ENCODE measurements at places on chromosomes 16 and 17.

DNA sequence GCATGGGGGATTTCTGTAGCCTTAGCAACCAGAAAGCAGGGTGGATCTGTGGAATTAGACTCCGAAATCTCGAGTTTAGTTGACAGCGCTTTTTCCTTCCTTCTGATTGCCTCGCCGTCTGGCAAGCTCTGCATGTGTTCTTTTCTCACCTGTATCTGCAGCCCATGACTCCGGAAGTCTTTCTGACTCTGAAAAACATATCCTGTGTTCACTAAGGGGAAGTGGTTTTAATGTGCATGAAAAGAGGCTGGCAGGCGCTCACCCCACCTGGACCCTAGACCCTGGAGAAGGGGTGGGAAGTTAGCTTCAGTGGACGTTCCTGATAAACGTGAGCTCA lies 158.5 kb downstream of the RPTOR start:
- no peaks in the 10 kb centered on the region for H3K27me3 ChIP-seq
- peak overlapping the region; percentile 94 for H3K27ac ChIP-seq
- H3K4me1 ChIP-seq = peaks cover 72% of the 10 kb centered on the region
- peak overlapping the region; percentile 48 for H3K4me3 ChIP-seq
- peak; percentile 64 for DNase-seq

DNA sequence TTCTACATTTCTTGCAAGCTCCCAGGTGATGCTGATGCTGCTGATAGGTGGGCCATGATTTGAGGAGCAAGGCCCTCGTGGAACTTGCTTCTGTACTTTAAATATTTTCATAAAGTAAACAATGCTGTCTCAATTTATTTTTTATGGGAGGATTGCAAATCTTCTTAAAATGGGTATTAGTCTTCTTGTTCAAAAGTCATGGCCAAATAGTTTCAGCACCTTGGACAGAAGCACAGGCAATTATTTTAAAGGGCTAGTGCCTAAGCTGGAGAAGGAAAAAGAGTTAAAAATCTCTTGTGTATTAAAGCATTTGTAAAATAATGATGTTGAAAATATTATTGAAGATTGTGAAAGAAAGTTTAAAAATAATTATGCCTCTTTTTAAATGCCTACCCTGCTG lies 50.5 kb downstream of the GPR139 start:
- no peaks in the 10 kb centered on the region for H3K4me1 ChIP-seq
- no peak overlapping the region for H3K27ac ChIP-seq
- no peaks in the 10 kb centered on the region for H3K36me3 ChIP-seq
- DNase-seq = no peak
- H3K27me3 ChIP-seq = no peaks in the 10 kb centered on the region

- peaks cover 27% of the 10 kb centered on the region for H3K4me1 ChIP-seq
- H3K27ac ChIP-seq = no peak overlapping the region
- no peak for DNase-seq
- no peak overlapping the region for H3K4me3 ChIP-seq
- peaks cover 23% of the 10 kb centered on the region for H3K36me3 ChIP-seq
- no peaks in the 10 kb centered on the region for H3K27me3 ChIP-seq
These were observed 15.3 kb upstream of the HEXD start for GRCh38 chr17:82402865-82403264.

GRCh38 chr17:13202835-13203234 lies 185.0 kb upstream of the ELAC2 start:
- no peaks in the 10 kb centered on the region for H3K4me1 ChIP-seq
- H3K36me3 ChIP-seq = no peaks in the 10 kb centered on the region
- H3K4me3 ChIP-seq = no peak overlapping the region
- no peaks in the 10 kb centered on the region for H3K27me3 ChIP-seq
- no peak overlapping the region for H3K27ac ChIP-seq

GRCh38 chr17:14950216-14950615 lies 314.9 kb downstream of the PMP22 start:
- no peak for DNase-seq
- H3K27ac ChIP-seq = no peak overlapping the region
- H3K27me3 ChIP-seq = no peaks in the 10 kb centered on the region
- H3K4me1 ChIP-seq = no peaks in the 10 kb centered on the region
- no peak overlapping the region for H3K4me3 ChIP-seq
- H3K36me3 ChIP-seq = no peaks in the 10 kb centered on the region

- peaks cover 3% of the 10 kb centered on the region for H3K4me1 ChIP-seq
- peaks cover 9% of the 10 kb centered on the region for H3K27me3 ChIP-seq
- DNase-seq = no peak
- H3K4me3 ChIP-seq = no peak overlapping the region
These were observed 232.0 kb upstream of the GSE1 start for GRCh38 chr16:85380905-85381737.

- H3K4me1 ChIP-seq = peaks cover 28% of the 10 kb centered on the region
- no peak for DNase-seq
- H3K36me3 ChIP-seq = peaks cover 25% of the 10 kb centered on the region
- no peaks in the 10 kb centered on the region for H3K27me3 ChIP-seq
These were observed 567 bp downstream of the ENO3 start for GRCh38 chr17:4951486-4951885.

- no peaks in the 10 kb centered on the region for H3K36me3 ChIP-seq
- no peaks in the 10 kb centered on the region for H3K27me3 ChIP-seq
- no peak overlapping the region for H3K4me3 ChIP-seq
- DNase-seq = no peak
These were observed 99.5 kb downstream of the MYO1D start for GRCh38 chr17:32777436-32777835.

DNA sequence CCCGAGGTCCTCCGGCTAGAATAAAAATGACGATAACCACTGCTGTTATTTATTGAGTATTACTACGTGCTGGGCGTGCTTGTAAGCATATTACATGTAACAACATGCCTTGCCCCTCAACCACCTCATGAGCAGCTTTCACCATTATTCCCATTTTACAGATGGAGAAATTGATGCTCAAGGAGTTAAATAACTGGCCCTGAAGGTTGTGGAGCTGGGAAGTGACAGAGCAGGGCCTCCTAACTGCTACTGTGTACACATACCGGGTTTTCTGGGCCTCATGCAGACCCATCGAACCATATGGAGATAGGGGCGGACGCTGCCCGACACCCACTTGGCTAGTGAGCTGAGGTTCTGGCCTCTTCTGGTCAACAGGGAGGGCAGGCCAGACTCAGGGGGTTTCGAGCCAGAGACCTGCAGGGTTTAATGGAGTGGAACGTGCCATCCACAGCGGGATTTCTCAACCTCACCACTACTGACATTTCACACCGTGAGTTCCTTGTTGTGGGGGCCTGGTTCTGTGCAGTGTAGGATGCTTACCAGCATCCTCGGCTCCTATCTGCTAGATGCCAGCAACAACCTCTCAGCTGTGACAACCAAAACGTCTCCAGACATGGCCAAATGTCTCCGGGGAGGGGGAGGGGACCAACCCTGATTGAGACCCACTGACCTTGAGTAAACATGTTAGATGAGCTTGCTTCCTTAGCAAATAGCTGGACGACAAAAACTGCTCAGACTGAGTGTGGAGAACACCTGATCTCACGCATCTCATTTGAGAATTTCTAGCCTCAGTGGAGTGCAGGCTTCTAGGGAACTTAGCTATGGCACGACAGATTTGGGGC lies 432.0 kb downstream of the SLC39A11 start:
- no peaks in the 10 kb centered on the region for H3K4me1 ChIP-seq
- H3K36me3 ChIP-seq = no peaks in the 10 kb centered on the region
- no peaks in the 10 kb centered on the region for H3K27me3 ChIP-seq
- H3K4me3 ChIP-seq = no peak overlapping the region

DNA sequence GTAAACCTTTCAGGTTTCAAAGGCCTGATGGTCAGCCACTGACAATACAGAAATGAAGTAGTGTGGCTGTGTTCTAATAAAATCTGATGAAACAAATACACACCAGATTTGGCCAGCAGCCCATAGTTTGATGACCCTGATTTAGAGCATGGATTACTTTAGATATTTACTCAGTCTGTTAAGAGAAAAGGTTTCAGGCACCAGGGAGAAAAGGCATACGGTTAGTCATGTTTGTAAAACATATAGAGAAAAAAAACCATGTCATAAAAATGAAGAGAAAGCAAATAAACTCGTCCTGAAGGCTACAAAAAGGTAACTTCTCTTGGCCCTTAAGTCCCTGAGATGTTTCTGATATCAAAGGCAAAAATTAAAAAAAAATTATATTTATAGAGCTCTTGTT lies 112.1 kb downstream of the ADAMTS18 start:
- no peak overlapping the region for H3K27ac ChIP-seq
- H3K27me3 ChIP-seq = no peaks in the 10 kb centered on the region
- no peaks in the 10 kb centered on the region for H3K36me3 ChIP-seq
- no peak overlapping the region for H3K4me3 ChIP-seq
- H3K4me1 ChIP-seq = no peaks in the 10 kb centered on the region

GRCh38 chr16:52535076-52535475 lies 11.9 kb downstream of the TOX3 start:
- no peaks in the 10 kb centered on the region for H3K27me3 ChIP-seq
- no peaks in the 10 kb centered on the region for H3K4me1 ChIP-seq
- H3K27ac ChIP-seq = no peak overlapping the region
- H3K36me3 ChIP-seq = no peaks in the 10 kb centered on the region
- H3K4me3 ChIP-seq = no peak overlapping the region

- H3K36me3 ChIP-seq = peaks cover 66% of the 10 kb centered on the region
- DNase-seq = no peak
- peak overlapping the region; percentile 87 for H3K4me3 ChIP-seq
- no peaks in the 10 kb centered on the region for H3K27me3 ChIP-seq
- H3K4me1 ChIP-seq = peaks cover 95% of the 10 kb centered on the region
These were observed 295.3 kb downstream of the SEC14L1 start for GRCh38 chr17:77436058-77436442.

DNA sequence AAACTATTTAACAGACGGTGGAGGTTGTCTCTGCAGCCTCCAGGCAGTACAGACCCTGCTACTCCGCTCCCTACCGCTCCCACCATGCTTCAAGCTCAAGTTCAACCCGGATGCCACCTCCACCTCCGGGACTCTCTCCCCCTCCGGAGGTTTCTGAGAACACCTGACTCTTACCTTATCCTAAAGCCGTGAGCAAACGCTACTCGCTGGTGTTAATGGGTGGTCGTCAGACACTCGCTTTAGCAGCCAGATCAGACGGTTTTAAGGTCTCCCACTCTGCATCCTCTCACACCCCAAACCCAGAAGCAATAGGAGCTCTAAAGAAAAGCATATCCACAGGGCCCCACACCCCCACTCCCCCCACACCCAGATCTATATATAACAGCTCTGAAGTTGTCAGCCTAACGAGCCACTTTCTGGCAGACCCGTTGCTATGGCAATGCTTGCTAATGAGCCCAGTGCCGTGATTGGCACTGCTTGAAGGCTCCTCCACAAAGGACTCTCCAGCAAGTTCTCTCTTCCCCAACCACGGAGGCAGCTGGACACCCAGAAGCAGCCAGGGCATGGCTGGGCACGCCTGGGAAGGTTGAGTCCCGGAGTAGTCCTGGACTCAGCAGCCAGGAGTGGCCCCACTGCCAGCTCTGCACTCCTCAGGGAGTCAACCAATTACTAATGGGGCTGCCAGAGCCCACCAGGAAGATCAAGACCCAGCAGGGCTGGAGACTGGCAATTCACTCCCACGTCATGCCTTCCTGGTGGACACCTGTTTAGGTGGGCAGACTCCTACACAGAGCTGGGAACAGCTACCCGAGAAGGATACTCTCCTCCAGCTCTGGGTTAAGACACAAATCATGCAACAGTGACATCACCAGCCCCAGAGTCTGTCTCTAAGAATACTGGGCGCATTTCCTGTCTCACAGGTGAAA lies 121.2 kb upstream of the RCVRN start:
- H3K36me3 ChIP-seq = no peaks in the 10 kb centered on the region
- DNase-seq = no peak
- no peaks in the 10 kb centered on the region for H3K4me1 ChIP-seq
- H3K27me3 ChIP-seq = no peaks in the 10 kb centered on the region

DNA sequence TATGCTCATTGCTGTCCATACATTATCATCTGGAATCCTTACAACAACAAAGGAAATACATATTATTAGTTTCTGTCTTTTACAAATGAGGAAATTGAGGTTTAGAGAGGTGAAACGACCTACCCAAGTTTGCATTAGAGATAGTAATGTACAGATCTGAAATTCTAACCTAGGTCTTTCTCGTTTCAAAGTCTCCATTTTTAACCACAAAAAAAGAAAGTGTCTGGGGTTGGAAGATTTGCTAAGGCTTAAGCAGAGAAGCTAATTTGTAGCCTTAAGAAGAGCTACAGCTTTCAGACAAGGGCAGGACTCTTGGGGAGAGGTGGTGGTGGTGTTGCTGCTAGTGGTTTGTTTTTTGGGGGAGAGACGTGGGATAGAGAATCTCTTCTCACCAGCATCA lies 19.2 kb downstream of the CIITA start:
- no peak for DNase-seq
- H3K4me1 ChIP-seq = no peaks in the 10 kb centered on the region
- no peaks in the 10 kb centered on the region for H3K27me3 ChIP-seq
- peaks cover 30% of the 10 kb centered on the region for H3K36me3 ChIP-seq
- H3K4me3 ChIP-seq = no peak overlapping the region

- H3K27ac ChIP-seq = no peak overlapping the region
- no peaks in the 10 kb centered on the region for H3K27me3 ChIP-seq
- no peaks in the 10 kb centered on the region for H3K4me1 ChIP-seq
- DNase-seq = no peak
These were observed 48.9 kb downstream of the GTF3C1 start for GRCh38 chr16:27500801-27501200.

GRCh38 chr16:31708348-31708747 lies 165.3 kb upstream of the ZNF267 start:
- peaks cover 62% of the 10 kb centered on the region for H3K36me3 ChIP-seq
- peaks cover 40% of the 10 kb centered on the region for H3K4me1 ChIP-seq
- H3K27me3 ChIP-seq = no peaks in the 10 kb centered on the region
- H3K4me3 ChIP-seq = no peak overlapping the region
- DNase-seq = no peak

DNA sequence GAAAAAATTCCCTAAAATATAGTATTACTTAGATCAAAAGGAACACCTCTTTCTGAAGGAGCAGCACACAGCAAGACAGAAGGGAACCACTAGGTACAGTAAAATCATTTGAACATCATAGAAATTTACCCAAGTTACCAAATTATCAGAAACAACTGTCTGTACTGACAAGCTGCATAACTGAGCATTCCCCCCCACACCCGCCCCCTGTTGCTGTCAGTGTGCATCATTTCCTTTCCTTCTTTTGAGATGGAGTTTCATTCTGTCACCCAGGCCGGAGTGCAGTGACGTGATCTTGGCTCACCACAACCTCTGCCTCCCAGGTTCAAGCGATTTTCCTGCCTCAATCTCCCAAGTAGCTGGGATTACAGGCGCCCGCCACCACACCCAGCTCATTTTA lies 120.7 kb downstream of the TRIM37 start:
- no peaks in the 10 kb centered on the region for H3K36me3 ChIP-seq
- H3K4me3 ChIP-seq = no peak overlapping the region
- no peak overlapping the region for H3K27ac ChIP-seq
- H3K4me1 ChIP-seq = no peaks in the 10 kb centered on the region
- no peaks in the 10 kb centered on the region for H3K27me3 ChIP-seq

GRCh38 chr17:17305281-17305801 lies 2.2 kb downstream of the NT5M start:
- H3K27ac ChIP-seq = peak overlapping the region; percentile 89
- peak overlapping the region; percentile 93 for H3K4me3 ChIP-seq
- peak; percentile 85 for DNase-seq
- H3K36me3 ChIP-seq = peaks cover 17% of the 10 kb centered on the region
- no peaks in the 10 kb centered on the region for H3K27me3 ChIP-seq

- H3K27me3 ChIP-seq = peaks cover 6% of the 10 kb centered on the region
- peak overlapping the region; percentile 76 for H3K4me3 ChIP-seq
- peak; percentile 90 for DNase-seq
These were observed 15.7 kb downstream of the ADAM11 start for GRCh38 chr17:44774271-44775135.

All from activated CD8-positive, alpha-beta T cell treated with anti-CD3 and anti-CD28 coated beads, Interleukin-2, amount 10 ng/mL, durations not matched to agents 7 days and 5 days (primary cell).